IPS DF 19.7 (cell line): ENCODE measurements at places on chromosomes 5 and 9.

GRCh38 chr5:36613241-36613640 lies 6.8 kb downstream of the SLC1A3 start:
- no peak for DNase-seq

- no peak for DNase-seq
Observed at GRCh38 chr5:87154191-87154590, 113.5 kb upstream of the RASA1 start.

GRCh38 chr5:109921735-109922380 lies 232.1 kb downstream of the MAN2A1 start:
- no peak for DNase-seq

DNA sequence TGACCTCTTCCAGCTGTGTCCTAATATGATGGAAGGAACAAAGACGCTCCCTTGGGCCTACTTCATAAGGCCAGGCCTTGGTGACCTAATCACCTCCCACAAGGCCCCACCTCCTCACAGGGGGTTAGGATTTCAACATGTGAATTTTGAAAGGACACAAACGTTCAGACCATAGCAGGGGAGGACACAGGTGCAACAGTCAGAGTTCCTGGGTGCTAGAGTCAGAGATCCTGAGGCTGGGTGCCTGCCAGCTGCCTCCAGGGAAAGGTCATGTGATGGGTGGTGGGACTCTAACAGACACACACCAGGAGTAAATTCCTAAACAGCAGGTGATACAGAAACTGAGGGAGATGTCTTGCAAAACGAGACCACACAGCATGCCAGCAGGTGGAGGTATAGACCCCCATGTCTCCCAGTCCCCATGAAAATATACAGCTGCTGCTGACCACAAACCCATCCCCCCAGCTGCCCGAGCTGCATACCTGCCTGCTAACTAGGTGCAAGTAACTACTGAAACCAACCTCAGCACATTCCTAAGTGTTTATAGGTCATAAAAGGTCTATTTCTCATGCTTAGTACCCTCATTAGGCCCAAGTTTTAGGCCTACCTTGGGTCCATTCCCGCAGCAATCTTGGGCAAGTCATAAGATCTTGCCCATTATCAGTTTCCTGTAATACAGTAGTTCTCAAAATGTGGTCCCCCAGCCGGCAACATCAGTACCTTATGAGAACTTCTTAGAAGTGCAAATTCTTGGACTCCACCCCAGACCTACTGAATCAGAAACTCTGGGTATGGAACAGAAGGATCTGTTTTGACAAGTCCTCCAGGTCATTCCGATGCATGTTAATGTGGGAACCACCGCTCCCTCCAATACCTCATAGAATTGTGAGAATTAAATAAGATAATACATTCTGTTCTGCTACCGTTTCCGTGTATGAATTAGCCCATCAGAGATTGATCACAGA lies 245.3 kb downstream of the ENC1 start:
- DNase-seq = peak; percentile 83

GRCh38 chr5:14471507-14471906 lies 110.1 kb upstream of the OTULINL start:
- DNase-seq = no peak

DNA sequence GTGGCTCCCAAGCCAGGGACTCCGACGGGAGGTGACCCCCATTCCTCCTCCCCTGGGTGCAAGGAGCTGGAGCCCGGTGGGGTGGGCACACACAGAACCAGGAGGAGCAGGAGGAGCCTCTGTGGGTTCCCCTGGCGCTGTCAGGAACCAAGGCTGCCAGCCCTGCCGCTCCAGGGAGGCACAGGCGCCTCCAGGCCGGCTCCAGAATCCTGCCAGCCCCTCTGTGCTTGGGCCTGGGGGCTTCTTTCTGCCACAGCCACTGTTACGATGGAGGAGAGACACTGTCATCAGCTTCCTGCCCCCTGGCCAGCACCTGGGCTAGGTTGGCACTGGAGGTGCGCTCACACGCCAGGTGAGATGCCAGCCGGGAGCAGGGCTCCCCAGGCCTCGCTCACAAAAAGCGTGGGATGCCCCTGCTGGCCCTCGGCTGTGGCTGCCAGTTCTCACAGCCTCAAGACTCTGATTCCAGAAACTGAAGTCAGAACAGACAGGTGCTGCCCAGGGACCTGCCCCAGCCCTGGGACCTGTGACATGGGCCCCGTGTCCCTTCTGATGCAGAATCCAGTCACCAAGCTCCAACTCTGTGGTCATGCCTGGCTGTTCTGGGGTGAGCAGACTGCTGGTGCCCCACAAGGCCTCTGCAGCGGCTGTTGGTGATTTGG lies 37.4 kb upstream of the UBAC1 start:
- DNase-seq = no peak

- no peak for DNase-seq
Observed at GRCh38 chr9:129640871-129641749, 841 bp downstream of the ASB6 start.

DNA sequence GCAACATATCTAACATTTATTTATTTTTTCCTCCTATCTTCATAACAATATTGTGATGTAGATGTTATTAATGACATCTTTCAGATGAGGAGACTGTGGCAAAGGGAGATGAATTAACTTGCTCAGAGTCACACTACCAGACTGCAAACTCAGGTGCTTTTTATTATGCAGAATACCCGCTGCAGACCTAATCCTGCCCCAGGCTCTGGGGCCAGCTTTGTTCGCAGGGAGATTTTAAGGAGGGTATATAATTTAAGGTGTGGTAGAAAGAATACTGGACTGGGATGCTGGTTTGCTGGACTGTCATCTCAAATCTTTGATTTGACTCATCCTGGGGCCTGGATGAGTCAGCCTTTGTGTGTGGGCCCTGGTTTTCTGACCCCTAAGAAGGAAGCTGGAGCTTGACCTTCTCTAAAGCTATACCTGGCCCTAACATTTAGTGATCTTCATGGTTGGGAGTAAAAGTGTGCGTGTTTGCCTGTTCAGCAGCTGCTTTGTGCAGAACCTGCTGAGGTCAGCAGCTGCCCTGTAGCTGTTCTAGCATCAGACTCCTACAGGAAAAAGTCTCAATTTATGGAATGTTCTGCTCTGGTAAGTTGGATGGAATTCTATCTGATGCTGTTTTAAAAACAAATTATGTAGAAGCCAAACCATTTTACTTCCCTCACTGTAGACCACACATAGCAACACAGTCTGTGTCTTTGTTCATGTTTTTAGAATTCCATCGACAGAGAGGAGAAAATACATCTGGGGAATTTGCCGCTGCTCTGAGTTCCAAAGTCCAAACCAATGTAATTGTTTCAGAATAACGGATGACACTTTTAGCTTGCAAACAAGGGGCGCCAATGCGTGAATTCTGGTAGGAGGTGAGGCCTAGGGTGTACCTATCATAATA lies 4.5 kb downstream of the SLC36A1 start:
- no peak for DNase-seq

DNA sequence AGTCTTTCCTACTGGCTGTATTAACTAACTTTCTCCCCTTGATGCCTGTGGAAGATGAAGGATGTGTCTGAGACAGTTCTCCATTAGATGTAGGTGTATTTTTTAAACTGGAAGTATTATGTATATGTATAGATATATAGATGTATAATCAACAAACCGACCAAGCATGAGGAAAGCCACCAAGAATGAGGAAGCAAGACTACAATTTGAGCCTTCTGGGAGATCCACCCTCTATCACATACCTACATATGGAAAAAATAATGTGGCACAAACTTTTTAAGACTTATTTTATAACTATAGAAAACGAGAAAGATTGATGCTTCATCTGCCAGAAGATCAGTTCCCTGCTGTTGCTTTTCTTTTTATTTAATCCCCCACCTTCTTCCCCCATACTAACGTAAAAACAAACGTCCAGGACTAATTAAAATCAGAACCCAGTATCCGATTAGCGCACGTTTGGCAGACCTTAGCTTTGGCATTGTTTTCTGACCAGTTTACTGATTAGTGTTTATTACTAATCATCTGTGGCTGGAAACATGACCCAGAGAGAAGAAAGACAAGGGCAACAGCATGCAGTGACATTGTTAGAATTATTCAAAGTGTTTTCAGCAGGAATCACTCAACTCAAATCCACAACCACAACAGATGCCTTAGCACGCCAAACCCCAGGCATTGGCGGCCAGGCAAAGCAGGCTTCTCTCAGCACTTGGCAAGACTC lies 490.2 kb downstream of the EBF1 start:
- no peak for DNase-seq

GRCh38 chr9:133163504-133164172 lies at the start of gene GBGT1:
Gene GBGT1, minus strand, starts transcription at chr9:133163914. Its CDS starts 1,502 bp downstream, at chr9:133162412.
- no peak for DNase-seq

DNA sequence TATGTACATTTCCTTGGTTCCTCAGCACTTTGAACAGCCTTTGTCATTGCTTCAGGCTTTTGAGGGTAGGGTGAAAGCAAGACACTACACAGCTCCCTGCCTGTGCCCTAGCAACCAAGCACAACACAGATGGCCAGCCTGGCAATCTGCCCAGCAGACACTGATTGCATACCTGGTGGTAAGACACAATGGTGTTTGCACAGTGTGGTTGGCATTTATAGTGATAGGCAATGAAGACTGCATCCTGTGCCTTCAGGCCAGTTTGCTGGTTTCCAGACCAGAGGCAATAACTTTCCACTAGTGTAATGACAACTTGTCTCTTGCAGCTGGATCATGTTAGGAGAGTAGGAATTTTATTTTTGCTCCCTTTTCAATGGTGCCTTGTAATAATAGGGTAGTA lies 144.5 kb upstream of the TNC start:
- no peak for DNase-seq

DNA sequence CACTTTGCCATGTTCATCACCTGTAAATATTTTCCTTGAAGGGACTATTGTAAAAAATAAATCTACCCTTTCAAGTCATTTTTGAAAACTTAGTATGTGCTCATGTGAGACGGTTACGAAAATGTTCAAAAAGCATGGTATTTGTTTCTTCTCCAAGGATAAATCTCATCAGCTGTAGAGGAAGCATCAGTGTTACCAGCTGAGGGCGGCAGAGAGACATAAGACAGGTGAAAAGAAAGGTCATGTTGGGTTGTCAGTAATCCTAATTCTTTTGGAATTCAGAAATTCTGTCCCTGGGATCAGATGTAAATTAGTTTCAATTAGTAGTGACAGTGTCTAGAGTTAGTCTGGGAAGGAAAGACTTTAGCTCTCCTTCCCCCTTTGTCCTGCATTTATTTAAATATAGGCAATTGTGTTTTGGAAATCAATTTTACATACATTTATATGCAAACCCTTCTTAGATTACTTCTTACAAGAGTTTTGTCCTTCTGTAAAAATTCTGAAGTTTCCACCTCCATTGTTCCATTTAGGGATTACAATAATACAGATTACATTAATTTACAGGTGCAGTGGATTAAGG lies 791.9 kb upstream of the CDH6 start:
- DNase-seq = no peak

GRCh38 chr5:159139802-159140201 lies 40.1 kb upstream of the EBF1 start:
- DNase-seq = no peak

DNA sequence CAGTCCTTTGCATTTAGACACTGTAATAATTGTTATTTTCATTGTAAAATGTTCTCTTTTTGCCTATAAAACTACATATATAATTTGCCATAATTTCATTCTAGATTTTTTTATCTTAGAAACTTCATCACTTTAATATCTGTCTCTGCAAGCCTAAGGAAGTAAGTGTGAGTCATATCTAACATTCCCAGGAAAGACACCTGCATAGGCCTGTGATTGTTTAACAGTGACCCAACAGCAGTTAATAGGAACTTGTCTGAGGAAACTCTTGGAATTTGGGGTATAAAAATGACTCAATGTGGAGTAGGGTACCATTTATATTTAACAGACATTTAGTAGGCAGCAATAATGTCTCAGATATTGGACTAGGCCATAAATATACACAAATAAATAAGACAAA lies 229.2 kb upstream of the FAM174A start:
- DNase-seq = no peak

- no peak for DNase-seq
Observed at GRCh38 chr5:53161876-53162275, 52.3 kb upstream of the MOCS2 start.

GRCh38 chr5:171965745-171966144 lies 40.7 kb downstream of the FBXW11 start:
- no peak for DNase-seq

GRCh38 chr9:20441711-20442423 lies 180.4 kb downstream of the MLLT3 start:
- no peak for DNase-seq

- DNase-seq = no peak
Observed at GRCh38 chr9:72564479-72565281, 43.3 kb downstream of the TMC1 start.

GRCh38 chr9:97531888-97532376 lies 30.5 kb downstream of the TMOD1 start:
- no peak for DNase-seq

- DNase-seq = no peak
Observed at GRCh38 chr9:30676651-30677050, 1707.8 kb upstream of the ACO1 start.

DNA sequence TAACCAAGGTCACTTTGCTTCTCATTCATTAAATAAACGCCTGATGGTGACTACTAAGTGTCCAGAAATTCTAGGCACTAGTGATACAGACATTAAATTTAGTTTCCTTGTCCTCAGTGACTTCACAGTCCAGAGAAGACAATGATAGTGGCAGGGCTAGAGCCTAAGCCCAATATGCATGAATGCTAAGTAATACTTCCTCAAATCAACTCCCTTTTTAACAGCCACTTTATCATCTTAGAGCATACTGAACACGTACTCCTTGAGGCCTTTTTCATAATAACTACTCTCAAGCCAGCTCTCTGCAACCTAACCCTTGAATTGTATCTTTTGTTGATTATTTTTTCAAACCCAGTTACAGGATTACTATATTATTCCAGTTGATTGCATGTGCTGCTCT lies 74.1 kb downstream of the STX17 start:
- DNase-seq = no peak

- no peak for DNase-seq
Observed at GRCh38 chr5:40831346-40832210, 3.4 kb downstream of the RPL37 start.

DNA sequence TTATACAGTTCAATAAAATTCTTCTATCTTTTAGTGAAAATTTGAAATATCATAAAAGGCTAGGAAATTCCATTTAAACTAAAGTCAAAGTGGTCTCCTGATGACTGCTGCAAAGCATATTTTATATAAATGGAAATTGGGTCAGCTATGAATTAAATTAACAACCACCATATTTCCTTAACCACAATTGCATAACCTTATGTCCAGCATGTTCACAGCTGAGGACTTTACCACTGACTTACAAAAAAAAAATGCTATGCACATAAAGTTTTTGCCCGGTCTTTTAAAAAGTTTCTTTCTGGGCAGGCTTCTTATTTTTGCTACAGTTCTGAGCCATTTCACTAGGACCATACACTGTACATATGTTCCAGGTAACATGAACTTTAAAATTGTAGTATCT lies 208.6 kb upstream of the RGMB start:
- no peak for DNase-seq

DNA sequence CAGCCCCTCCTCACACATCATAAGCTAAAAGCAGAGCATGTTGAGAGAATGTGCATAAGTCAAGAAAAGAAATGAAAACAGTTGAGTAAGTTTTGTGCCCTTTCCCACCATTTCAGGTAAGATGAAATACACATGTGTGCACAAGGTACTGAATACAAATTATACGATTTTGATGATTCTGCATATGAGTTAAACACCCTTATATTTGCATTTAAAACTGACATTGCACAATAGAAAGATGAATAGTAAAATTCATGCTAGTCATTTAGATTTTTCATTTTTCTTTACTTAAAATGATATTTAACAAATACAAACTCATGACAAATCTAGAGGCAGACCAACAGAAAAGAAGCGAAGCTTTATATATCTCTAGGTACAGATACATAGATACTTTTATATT lies 24.9 kb upstream of the PSD2 start:
- DNase-seq = no peak
